EL (cell line): ENCODE measurements at places on chromosomes 7 and 10.

DNA sequence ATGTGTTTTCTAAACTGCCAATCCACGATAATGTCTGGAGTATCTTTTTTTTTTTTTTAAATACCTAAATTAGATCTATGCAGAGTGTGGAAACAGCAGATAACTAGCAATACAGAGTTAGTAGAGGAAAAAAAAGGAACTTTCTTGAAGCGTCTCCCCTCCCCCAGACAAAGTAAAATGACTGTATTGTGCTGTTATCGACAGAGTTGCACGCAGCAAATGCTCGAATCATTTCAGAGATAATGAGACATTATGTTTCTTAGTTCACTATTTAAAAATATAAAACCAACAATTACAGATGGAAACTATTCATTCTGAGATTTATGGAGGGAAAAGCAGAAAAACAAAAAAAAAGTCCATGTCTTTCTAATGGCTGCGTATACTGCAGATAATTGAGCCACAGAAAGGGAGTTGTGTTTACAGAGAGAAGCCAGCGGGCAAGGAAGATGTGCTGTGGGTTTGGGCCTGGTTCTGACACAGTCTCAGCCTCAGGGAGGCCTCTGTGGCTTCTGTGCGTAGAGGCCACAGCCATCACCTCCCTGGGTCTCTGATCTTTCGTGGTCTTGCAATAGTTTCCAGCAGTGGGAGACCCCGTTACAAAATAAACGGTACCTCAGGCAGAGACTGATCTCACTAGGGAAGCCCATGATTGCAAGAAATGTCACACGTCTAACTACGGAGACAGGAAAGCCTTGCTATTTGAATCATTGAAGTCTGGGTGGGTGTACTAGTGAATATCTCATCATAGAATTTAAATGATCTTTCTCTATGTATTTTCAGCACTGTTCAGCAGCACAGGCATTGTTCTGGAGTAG, 19.1 kb upstream of the KLF6 start:
- DNase-seq, result no peak

GRCh38 chr7:16697507-16698199, 51.7 kb downstream of the BZW2 start:
- DNase-seq, result peak; percentile 77

DNA sequence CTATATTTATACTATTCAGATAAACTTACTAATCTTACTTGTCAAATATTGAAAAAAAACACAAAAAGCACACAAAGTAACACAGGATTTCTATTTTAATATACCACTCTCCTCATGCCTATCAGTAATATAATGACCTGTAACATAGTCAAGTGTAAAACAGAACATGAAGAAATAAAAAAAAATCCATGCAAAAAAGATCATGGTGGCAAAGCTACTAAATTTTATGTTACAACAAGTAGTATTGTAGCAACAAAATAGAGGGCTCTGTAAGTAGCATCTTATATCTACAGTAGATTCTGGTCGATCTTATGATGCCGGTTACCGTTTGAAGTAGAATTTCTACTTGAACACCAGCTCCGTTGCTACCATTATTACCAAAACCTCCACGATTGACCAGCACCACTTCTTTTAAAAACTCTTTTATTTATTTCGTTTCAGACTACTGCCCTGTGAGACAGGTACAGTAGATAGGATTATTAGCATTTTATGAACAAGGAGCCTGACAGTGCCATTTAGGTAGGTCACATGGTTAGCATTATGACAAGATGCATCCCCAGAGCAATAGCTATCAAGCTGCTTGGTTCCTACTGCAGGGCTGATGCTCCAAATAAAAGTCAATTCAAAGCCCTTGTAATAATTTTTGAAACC, 2.1 kb downstream of the CPED1 start:
- DNase-seq, result peak; percentile 18

DNA sequence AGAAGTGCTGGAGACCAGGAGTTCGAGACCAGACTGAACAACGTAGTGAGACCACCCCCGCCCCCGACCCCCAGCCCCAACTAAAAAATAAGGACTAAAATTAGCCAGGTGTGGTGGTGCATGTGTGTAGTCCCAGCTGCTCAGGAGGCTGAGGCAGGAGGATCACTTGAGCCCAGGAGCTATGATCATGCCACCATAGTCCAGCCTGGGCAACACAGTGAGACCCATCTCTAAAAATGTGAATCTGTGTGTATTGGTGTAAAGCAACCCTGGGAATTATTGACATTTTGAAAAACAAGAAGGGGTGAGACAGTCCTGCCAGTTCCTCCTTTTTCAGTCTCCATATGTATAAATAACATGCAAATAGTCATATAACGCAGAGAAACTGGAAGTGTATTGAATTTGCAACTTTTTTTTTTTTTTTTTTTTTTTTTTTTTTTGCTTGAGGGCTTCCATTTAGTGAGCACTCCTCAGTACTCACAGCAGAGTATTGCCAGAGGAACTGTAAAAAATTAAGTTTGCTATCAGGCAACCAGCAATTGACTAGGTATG, 3.4 kb upstream of the ITGB1 start:
- no peak for DNase-seq

- DNase-seq, result no peak
These were observed 194.6 kb downstream of the COBL start for GRCh38 chr7:51121931-51122425.

- no peak for DNase-seq
These were observed 26.6 kb downstream of the INSIG1 start for GRCh38 chr7:155324012-155324917.

GRCh38 chr10:79116801-79117723, 48.3 kb downstream of the ZMIZ1 start:
- peak; percentile 33 for DNase-seq

DNA sequence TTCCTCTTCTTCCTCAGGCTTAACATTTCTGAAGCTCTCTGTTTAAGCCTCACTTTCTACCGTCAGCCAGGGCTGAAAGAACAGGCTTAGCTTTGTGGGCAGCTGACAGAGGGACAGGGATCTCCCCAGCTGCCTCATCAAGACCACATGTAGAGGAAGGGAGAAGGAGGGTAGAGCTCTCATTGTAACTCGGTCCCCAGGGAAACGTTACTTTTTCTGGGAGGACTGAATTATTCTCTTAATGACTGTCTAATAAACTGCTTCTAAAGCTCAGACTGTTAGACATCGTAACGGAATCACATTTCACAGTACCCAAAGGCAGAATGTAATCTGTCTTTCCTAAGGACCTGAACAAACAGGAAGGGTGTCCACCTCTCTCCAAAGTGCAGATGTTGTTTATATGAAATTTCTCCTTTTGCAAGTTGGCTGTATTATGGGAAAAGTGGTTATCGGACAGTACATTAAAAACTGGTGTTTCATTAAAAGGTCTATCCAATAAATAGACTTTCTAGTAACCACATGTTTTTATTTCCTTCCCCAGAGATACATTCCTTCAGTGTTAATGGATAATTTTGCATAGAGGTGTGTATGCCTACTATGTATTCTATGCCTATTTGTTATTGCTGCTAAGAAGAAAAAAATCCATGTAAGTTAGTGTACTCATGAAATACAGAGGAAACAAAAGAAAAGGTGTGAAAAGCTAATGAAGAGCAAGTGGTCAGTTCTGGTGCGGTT, 144.2 kb downstream of the CTTNBP2 start:
- no peak for DNase-seq

DNA sequence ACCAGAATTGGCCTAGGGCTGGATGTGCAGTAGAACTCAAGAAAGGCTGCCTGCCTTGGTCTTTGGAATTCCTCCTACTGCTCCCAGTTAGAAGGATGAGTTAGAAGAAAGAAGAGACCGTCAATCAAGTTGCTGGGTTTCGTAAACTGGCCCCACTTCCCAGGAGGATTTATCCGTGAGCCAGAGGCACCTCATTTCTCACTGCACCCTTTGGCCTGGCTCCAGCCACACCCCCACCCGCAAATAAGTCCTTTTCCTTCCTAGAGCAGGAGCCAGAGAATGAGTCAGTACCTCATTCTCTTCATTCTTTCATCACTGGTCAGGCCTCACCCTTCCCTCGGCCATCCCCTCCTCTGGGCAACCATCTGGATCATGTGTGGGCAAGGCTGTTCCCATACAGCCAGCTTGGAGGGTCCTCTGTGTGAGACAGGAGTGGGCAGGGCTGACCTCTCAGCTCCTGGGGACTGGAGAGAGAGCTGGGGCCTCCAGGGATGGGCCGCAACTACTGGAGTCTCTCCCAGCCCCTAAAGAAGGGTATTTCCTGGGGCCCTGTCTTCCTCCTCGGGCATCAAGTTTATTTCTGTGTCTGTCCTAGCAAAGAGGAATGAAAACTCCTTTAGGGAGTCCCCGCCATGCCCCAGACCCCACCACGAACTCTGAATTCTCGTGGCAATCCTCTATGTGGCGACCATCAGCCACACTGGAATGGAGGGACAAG, 87.2 kb upstream of the DUSP5 start:
- DNase-seq, result peak; percentile 99

DNA sequence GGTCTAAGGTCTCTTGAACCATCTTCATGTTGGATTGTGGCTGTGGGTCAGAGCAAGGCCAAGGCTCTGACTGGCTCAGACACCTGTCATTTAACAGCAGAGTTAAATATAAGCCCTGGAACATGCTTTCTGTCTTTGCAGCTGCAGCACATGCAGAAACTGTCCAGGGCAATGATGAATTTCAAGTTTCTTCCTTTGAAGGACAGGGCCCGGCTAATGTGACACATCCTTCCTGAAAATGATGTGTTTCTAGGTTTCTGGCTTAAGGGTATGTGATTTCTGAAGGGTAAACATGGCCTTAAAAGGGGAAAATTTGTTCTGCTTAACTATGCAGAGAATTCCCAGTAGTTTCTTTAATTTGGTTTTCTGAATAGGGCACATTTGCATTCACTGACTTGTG, 34.0 kb upstream of the SLC35B4 start:
- no peak for DNase-seq

DNA sequence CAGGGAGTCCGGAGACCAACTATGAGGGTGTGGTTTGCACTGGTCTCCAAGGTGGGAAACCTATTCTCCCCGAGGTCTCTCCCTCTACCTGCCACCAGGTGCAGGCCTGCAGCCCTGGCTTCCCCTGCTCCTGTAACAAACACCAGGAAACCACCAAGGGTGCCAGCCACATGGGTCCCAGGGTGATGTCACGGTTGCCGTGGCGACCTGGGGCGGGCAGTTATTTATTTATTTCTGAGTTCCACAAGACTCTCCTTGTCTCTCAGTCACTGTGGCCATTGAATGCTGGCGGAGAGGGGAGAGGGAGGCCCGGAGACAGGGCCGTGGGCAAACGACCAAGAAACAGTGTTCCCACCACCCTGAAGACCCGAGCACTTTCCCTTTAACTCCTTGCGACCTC, 27.0 kb downstream of the MMD2 start:
- DNase-seq, result no peak

DNA sequence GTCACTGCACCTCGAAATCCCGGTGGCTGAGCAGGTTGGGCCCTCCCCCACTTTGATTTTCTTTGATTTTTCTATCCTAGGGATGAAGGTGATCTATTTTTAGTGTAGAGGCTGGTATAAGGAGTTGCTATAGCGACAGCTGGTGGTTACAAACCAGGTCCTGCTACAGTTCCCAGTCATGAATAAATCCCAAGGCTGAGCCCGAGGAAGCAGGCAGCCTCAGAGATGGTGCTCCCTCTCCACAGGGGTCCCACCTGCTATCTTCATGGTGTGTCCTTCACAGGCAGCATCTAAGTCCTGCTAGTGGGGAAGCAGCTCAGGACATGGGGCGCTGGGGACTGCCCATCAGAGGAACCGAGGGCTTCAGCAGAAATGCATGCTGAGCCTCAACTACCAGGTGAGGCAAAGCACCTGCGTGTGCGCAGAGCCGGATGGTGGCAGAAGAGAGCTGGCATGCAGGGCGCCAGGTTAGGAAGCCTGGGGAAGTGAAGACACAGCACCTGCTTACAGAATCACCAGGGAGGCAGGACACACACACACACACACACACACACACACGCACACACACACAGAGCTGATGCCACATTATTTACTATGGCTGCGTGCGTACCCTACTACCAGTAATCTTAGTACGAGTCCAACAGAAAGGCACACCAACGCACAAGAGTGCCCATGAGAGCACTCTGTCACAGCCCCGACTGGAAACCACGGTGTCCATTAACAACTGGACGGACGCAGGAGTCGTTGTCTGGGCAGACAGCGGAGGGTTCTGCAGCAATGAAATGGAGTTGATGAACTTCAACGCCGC, 150.9 kb downstream of the PRKAG2 start:
- DNase-seq, result no peak

GRCh38 chr7:121755286-121755685, 117.7 kb upstream of the PTPRZ1 start:
- DNase-seq, result no peak

DNA sequence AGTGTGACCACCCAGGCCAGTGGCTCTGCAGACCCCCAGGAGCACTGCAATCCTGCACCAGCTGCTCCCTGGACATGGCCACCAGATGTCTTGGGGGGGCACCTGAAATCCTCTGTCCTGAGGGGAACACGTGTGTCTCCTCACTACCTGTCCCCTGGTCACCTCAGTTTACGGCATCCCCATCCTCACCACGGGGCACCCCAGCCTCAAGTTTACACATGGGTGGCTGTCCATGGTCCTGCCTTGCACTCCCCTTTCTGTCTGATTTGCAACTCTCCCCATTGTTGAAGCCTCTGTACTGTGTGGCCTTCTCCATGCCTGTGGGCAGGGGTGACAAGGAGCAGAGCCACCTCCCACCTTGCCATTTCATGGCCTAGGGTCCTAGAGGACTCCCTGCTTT, 67.2 kb downstream of the RAMP3 start:
- DNase-seq, result no peak

DNA sequence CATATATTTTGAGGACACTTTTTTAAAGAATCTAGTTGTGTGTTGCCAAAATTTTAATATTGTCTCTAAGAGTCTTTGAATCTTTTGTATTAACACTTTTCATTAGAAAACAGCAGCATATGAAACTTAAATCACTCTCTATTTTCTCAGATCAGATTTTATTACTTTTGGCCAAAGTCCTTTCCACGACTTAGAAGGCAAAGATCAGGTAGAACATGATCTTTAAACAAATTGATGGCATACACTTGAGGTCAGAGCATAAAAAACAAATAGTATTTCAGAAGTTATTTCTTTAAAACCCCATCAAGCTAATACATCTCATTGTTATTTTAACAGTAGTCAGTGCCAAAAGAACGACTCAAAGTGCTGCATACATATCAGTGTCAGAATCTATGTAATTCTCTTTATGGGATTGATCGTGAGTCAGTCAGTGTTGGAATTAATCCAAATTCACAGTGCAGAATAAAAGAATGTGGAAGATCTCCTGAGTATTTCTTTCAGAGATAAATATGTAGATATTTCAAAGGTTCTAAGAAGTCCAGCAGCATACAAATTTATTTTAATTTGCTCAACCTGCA, 9.6 kb upstream of the AGMO start:
- peak; percentile 46 for DNase-seq

GRCh38 chr7:101667920-101668319, 38.8 kb upstream of the MYL10 start:
- no peak for DNase-seq

GRCh38 chr7:103003004-103003403, 71.6 kb downstream of the FBXL13 start:
- DNase-seq, result no peak

GRCh38 chr10:7264313-7264756, 146.5 kb downstream of the SFMBT2 start:
- DNase-seq, result no peak
